Dermis microvascular lymphatic vessel endothelial cell (primary cell): ENCODE measurements at places on chromosomes 7 and 10. TPM values are rescaled to one million over a fixed set of nuclear protein-coding genes. Genes with fewer than 3 reads are reported as not detected.

The AKR1C8 gene
- not detected in 2 replicates for total RNA-seq

The SUGCT gene
- total RNA-seq, result 1.0 and 1.1 TPM in 2 replicates

The CALD1 gene
- 229 and 313 TPM in 2 replicates for total RNA-seq

The GRM3 gene
- total RNA-seq, result not detected in 2 replicates

The PPP1R3A gene
- not detected in 2 replicates for total RNA-seq

The FXYD4 gene
- not detected in 2 replicates for total RNA-seq

The FIGNL1 gene
- total RNA-seq, result 18.3 and 19.0 TPM in 2 replicates

GRCh38 chr7:66743920-66744319 lies 3.4 kb downstream of the RABGEF1 start:
- DNase-seq, result no peak

DNA sequence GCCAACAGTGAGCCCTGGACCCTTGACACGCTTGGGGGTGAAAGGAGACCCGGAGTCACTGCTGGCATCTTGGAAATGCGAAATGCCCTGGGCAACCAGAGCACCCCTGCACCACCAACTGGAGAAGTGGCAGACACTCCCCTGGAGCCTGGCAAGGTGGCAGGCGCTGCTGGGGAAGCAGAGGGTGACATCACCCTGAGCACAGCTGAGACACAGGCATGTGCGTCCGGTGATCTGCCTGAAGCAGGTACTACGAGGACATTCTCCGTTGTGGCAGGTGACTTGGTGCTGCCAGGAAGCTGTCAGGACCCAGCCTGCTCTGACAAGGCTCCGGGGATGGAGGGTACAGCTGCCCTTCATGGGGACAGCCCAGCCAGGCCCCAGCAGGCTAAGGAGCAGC lies 98.5 kb downstream of the TACC2 start:
- DNase-seq, result no peak

GRCh38 chr10:122748496-122748895 lies 48.9 kb upstream of the C10orf120 start:
- DNase-seq, result no peak

- DNase-seq, result no peak
These were observed 312.8 kb upstream of the PRKCQ start for GRCh38 chr10:6892864-6893263.

DNA sequence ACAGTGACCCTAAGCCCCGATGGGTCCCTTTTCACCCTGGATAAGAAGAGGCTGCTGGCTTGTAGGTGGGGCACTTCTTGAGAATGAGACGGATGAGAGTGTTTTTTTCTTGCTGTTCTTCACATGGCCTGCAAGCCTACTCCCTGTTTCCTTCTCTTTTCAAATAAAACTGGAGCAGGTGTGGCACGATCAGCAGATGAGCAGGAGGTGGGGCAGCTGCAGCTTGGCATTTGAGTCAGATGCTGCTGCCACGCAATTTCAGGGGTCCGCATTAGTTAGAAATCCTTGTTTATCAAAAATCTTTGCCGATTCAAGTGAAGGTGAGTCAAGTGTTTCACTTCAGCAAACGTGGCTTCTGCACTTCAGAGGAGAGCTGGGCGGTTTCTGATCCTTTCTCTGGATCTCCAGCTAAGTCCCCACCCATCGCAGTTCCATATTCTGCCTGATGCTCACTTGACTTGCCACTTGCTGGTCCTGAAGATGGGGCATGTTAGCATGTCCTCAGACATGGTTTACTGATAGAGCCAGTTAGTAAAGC lies 20.8 kb downstream of the WDFY4 start:
- DNase-seq, result no peak
